ENCODE measurements at places on chromosomes 2 and 18.

DNA sequence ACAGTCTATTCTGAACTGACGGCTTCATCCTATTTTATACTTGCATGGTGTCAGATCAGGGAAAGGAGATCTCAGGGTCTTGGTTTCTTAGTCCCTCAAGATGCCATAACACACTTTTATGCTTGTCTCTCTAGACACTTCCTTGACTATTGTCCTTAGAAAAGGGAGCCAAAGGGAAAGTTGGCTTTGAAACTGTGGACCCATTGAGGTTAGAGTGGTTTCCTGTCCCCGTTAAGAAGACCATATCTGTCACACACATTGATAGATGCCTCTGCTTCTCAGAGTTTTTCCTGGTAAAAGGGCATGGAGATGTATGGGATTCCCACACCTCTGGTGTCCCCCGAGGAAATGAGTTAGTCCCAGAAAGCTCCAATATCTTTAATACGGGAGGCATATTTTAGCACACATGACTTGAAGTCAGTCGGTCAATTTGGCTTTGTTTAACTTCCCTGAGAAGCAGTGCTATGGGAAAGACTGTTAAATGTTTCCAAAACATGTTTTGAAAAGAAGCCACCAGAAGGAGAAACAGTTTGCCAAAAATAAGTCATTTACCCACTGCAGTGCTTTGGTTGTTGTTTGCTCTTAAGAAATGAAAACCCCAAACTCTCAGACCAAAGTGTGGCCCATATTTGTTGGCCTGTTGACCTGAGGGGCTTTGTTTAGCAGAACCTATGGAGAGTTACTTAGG is 133.4 kb upstream of the CXCR4 start:
- no peak for DNase-seq

DNA sequence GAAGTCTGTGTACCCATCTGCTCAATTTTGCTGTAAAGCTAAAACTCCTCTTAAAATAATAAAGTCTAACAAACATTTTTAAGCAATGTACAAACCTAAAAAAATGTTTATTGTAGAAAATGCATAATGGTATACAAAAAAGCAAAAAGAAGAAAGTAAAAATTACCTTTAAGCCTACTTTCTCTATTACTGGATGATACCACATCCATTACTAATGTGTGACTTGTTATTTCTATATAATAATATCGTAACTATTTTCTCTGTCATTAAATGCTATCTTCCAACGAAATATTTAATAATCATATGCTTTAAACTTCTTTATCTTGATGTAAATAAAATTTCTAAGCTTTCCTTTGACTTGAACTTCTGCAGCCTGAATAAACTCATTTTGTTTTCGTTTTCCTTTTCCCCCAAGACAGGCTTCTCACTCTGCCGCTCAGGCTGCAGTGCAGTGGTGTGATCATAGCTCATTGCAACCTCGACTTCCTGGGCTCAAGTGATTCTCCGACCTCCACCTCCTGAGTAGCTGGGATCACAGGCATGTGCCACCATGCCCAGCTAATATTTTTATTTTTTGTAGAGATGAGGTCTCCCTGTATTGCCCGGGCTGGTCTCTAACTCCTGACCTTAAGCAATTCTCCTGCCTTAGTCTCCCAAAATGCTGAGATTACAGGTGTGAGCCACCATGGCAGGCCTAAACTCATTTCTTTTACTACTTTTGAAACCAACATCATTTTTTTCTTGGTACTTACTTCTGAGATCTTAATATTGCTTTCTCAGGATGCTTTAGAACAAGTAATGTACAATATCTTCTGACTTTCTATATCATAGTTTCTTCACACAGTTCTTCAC is 18.1 kb upstream of the DNAH7 start:
- no peak for DNase-seq

DNA sequence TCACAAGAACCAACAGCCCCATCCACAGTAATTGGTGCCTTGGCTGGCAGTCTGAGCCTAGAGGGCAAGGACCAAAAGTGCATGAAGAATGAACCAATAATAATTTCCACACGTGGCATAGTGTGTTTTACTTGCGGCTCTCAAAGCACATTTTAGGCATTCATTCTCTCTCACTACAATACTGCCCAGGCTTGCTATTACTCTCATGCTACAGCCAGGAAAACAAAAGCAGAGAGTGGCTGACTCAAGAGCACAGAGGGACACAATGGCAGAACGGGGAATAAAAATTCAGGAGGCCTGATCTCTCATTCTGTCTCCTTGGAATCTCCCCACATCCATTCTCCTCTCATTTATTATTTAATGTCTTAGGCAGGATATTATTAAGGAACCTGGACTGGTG is 57.0 kb upstream of the NOL4 start:
- DNase-seq = no peak

DNA sequence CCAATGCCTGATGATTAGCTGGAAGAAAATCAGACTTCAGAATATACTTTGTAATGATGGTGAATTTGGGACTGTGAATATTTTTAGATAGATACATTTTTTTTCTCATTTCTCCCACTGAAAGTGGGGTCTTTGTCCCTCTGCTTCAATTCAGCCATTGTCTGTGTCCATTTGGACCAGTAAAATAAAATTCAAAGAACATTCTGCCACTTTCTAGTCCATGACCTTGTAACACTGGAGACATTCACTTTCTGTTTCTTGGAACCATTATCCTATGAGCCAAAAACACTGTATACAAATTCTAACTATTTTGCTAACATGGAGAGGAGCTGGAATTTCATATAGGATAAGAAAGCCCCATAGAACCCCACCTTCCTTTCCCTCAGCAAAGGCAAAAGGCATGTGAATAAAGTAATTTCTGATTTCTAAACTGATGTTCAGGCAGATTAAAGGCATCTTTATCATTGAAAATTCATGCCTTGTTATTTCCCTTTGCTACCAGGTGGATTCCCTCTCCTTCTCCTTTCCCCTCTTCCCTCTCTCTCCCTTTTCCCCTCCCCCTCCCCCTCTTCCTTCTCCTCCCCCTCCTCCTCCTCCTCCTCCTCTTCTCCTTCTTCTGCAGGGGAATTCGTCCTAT is 2010.4 kb upstream of the LRRTM1 start:
- DNase-seq = no peak

DNA sequence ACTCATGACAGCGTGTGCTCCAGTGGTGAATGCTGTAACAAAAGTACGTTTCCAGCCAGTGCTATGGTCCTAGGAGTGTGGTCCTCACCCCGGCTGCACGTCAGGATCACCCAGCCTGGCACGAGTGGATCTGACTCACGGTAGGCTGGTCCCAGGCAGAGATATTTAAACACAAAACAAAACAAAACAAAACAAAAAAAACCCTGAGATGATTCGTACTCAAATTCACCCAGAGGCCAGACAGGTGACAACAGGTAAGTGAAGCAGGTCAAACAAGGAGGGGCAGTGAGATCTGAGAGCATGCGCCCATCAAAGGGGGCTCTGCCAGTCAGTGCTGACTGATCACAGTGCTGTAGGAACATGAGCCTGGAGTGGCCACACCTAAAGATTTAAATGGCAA is 43.2 kb downstream of the C2orf76 start:
- DNase-seq = no peak

- no peak for DNase-seq
These were observed 183.7 kb downstream of the DOK6 start for GRCh38 chr18:69584429-69584828.

- DNase-seq = no peak
These were observed 135.7 kb downstream of the THADA start for GRCh38 chr2:43460174-43460546.

- peak; percentile 52 for DNase-seq
These were observed 194.1 kb downstream of the SS18 start for GRCh38 chr18:25896178-25896780.

GRCh38 chr2:20640411-20641122 is 10.3 kb downstream of the HS1BP3 start:
- peak; percentile 43 for DNase-seq

DNA sequence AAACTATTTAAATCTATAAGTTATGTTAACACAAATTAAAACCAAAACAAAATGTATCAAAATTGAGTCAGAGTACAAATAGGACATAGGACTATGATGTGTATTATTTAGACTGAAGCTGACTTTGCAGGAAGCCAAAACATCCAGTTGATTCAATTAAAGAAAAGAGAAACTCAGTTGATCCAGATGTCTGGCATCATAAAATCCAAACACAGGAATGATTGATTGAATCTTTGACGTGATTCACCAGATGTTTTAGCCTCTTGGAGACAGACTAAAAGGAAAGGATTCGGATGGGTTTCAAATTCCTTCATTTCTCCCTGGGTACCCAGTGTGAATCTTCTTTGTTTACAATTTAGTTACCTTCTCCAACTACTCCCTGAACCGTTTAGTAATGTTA is 272.9 kb downstream of the IRS1 start:
- no peak for DNase-seq

DNA sequence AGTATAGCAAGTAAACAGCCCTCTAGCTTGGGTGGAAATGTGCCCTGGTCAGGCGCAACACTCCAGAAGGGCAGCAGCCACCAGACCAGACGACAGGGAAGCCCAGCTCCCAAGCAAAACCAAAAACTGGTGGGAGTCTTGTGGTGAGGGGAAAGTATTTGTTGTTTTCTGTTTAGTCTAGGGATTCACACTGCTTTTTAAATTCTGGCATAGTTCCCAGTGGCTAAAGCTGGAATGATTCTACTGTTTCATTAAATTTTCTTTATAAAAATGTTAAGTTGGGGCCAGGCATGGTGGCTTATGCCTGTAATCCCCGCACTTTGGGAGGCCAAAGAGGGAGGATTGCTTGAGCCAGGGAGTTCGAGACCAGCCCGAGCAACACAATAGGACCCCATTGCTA is 38.5 kb downstream of the MERTK start:
- DNase-seq = no peak

GRCh38 chr18:58536534-58537271 is 92.2 kb downstream of the ALPK2 start:
- no peak for DNase-seq

GRCh38 chr2:53209679-53210458 is 557.7 kb upstream of the CHAC2 start:
- no peak for DNase-seq

DNA sequence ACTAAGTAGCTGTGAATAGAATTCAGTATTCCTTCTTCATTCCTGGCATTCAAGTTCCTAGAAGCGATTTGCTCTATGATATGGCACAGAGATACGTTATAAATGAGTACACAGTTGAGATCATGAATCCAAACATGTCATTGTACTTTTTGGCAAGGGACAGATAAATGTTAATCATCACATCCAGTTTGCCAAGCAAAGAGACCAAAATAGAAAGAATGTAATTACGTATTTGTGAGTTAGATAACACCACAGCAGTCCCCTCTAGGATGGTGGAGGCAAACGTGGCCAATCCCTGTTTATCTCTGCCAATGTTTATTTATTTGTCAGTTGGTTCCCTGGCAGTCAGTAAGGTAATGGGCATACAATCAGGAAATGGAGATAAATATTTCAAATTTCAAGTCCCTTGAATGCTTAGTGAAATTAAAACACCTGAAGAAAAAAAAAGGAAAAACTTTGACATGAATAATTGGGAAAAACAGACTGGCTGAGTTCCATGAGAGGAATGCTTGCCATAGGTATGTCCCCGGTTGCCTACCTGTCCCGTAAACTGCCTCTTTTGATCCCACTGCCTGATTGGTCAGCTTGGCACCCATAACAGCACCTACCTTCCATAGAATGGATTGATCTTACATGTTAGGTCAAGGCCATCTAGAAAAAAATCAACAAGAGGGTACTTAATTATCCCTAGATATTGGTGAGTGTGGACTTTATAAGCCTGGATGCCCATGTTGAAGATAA is 451.1 kb upstream of the NETO1 start:
- no peak for DNase-seq

DNA sequence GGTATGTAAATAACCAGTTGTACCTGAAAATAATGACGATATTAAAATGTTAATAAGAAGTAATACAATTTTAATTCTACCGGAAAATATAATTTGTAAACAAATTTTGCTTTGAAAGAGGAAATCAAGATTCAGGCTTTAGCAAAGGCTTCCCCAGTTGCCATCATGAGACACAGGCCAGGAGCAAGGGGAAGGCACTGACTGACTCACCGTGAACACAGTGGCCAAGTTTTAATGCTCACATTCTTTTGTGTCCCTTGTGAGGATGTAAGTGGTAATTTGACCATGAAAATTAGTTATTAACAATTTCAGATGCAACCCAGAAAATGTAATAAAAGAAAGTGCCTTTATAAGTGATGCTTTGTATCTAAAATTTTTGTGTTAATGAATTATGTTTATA is 164.1 kb downstream of the GREB1L start:
- DNase-seq = no peak

DNA sequence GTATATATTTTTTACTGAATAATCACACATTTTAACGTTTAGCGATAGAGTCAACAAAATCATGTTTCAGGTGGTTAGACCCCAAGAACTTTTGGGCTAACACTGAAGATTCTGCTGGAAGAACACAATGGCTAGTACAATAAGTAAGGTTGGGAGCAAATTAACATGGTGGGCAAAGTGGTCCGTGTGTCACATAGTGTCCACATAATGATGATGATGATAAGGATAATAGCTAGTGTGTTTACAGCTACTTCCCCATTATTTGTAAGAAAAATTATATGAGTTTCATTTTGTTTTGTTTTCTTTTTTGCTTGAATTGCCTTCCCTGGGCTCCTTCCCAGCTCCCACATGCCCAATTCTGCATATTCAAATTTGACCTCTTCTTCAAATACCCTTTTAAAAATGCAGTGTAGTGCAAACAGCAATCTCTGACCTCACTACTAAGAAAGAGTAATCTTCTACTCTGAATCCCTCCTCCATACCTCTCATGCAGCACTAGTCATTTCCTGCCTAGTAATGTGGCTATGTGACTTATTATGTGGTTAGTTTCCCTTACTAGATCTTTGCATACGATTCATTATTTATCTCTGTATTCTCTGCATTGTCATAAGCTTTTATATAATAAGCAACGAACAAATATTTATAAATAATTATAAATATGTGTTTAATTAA is 16.9 kb upstream of the VPS54 start:
- DNase-seq = no peak

- no peak for DNase-seq
These were observed 180.1 kb downstream of the CDH2 start for GRCh38 chr18:27996801-27997272.
